Right renal cortex interstitium (tissue), 3 donors: ENCODE measurements at places on chromosomes 6 and 20. TPM values are rescaled to one million over a fixed set of nuclear protein-coding genes. Genes with fewer than 3 reads are reported as not detected.

Gene NR2E1
- not detected for polyA plus RNA-seq

Gene MAFB
- polyA plus RNA-seq: 115 TPM

Gene CST2
- not detected for polyA plus RNA-seq

Gene TRAPPC3L
- polyA plus RNA-seq: 0.37 TPM

Gene WFDC12
- polyA plus RNA-seq: not detected
